NCI-H187 (cell line): ENCODE measurements at places on chromosomes 12 and 14.

DNA sequence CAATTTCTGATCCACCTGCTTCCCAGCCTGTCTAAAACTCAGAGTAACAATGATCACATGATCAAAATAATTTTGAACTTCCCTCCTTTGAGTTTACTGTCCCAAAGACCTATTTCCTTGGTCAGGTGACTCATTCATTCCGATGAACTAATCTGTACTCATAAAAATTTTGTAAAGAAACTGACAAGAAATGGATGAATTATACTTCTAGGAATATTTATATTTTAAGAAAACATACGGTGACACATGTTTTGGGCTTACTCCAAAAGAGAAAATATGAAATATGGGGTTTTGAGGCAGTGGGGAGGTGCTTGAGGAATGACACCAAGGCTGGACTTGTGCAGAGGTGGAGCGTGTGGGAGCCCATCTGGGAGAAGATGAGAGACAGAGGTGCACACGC lies 42.0 kb downstream of the GUCY2C start:
- DNase-seq: no peak

DNA sequence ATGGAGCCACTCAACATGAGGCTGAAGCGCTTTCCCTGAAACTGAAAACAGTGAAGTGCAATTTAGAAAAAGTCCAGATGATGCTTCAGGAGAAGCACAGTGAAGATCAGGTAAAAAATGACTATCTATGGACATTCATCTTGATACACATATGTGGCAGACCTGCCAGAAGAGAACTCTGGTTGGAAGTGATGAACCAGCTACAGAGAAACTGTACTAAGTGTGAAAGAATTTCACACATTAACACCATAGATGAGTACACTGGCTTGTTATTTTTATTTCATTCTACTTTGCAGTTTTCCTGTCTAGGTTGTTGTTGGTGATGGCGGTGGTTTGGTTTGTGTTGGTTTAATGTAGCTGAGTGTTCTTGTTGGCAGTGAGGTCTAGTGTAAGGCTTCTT lies 174.7 kb downstream of the ESR2 start:
- DNase-seq: no peak

GRCh38 chr14:103059556-103059955 lies 2.2 kb upstream of the CDC42BPB start:
- no peak for DNase-seq

DNA sequence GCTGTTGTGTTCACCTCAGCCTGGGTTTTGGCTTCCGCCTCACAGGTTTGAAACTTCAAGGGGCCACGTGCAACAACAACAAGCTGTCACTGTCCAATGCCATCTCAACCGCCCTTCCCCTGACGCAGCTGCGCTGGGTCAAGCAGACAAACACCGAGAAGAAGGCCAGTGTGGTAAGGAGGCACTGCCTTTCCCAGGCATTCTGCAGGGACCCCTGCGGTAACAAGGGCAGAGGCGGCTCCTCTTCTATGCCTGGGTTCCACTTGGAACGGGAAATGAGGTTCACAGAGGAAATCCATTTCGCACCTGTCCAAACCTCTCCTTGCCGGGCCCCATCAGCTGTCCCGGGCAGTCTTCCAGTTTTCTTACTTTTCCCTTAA lies 36.8 kb downstream of the HSP90AA1 start:
- DNase-seq: no peak

GRCh38 chr14:49303946-49304516 lies 282.1 kb downstream of the RPS29 start:
- no peak for DNase-seq

DNA sequence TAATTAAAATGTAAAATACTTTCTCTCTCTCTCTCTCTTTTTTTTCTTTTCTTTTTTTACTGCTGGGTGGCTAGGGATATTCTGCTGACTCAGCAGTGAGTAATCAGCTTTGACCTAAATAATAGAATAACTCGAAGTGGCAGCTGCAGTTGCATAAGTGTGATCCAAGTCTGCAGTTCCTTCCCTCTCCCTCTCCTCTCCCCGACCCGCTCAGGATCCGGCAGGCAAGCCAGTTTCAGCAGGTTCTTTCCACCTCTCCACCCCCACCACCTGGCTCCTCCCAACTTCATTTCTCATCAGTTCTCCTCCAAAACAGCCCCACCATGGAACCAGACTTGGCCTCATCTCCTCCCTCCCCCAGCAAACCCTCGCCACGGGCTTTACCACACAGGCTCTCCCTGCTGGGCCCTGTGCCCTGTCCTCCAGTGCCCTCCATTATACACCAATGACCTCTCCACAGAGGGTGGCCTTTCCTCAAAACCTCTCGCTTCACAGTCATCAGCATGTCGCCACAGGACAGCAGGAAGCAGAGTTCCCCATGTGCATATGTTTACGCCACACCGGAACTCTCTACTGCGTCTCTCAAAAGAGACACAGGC lies 22.4 kb downstream of the SLC7A8 start:
- DNase-seq: no peak

DNA sequence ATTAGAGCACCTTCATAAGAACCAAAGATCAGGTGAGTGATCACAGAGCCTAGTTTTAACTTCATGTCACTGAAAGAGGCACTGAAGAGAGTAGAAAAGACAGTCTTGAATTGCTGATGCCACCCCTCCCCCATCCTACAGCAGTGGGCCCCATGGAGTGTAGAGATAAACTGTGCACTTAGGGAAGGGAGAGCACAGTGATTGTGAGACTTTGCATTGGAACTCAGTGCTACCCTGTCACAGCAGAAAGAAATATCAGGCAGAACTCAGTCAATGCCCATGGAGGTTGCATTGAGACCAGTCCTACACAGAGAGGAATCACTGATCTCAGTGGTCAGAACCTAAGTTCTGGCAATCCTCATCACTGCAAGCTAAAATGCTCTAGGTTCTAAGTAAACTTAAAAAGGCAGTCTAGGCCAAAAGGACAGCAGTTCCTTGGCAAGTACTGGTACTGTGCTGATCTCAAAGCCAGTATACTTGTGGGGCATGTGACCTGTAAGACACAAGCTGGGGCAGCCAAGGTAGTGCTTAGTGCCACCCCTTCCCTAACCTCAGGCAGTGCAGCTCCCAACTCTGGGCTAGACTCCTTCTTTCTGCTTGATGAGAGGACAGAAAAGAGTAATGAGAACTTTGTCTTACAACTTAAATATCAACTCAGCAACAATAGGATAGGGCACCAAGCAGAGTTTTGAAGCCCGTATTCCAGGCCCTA lies 94.1 kb downstream of the FSCB start:
- DNase-seq: no peak

DNA sequence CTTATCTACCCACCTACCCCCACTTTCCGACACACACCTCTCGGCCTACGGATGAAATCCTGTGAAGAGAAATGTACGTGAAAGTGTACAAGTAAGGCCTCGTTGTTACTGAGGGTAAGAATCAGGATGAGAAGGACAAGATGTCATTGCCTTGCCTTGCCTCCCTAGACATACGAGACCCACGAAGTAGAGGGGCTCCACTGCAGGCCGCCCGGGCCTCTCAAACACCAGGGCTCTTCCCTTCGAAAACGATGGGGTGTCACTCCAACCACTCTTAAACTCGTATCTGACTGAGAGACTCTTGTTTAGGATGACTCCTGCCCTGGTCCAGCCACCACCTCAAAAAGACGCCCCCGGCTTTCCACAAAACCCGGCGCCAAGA lies 498 bp downstream of the RACGAP1 start:
- no peak for DNase-seq
